ENCODE measurements at places on chromosomes 5 and 9.

DNA sequence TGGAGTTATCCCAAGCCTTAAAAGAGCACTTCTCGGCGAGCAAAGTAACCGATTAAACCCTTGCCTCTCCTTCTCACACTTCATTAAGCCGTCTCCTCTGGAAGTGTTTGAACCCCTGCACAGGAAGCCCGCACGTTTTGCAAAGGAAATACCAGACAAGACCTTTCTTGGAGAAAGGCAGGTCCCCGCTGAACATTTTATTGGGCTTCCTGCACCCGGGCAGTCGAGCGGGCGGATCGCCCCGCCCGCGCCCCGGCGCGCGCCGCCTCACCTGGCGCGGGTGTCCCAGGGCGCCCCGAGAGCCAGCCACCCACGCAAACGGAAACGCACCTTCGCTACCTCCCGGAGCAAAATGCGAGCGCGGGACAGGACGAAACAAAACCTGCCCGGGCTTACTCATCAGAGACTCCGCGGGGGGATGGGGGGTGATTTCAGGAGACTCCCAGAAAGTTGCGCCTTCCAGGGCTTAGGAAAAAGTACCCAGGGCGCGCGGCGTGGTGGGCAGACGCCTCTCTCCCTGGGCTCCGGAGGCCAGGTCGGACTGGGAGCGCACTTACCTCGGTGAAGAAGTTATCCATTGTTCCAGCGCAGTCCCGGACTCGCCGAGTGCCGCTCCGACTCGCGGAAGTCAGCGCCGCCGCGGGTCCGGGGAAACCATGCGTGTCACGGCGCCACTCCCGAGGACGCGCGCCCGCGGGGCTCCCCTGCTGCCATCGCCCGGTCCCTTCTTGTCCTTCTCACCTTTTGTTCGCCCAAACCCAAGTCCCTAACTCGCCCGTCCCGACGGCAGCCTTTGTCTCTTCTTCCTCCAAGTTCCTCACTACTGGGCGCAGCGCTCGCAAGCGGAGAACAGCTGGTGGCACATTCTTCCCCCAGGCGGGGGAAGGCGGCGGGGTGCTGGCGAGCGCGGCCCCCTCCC lies 598 bp downstream of the MYO10 start:
- peak; percentile 33 for DNase-seq

DNA sequence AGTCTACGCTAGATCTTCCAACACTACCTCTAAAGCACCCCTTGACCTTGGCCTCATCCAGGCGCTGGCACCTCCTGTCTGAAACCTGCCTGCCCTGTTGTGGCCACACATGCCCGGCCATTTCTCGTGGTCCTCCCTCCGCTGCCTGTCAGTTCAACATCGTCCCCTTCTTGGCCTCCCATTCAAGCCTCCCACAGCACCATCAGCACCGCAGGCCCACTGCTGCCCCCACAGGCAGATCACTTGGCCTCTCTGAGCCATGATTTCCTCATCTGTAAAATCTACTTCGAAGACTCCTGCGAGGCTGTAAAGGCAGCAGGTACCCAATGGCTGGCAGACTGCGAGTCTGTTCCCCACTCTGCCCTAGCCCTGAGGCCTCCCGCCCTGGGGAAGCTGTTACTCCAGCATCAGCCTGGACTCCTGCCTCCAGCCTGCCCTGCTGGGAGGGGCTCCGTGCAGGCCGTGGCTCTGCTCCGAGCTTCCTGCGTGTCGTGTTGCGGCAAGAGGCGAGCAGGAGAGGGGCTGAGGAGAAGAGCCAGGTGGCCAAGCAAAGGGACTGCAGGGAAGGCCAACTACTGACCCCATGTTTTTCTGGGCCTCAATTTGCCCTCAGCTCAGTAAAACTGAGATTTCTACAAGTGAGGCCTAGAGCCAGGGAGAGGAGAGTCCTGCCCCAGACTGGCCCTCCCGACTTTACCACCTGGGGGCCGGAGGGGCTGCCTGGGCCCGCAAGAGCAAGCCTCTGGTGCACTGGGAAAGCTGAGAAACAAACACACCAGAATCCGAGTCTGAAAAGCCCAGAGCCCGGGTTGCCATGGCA lies 70.5 kb upstream of the LRRTM2 start:
- no peak for DNase-seq

GRCh38 chr9:107750741-107751566 lies 261.4 kb upstream of the KLF4 start:
- DNase-seq, result no peak

DNA sequence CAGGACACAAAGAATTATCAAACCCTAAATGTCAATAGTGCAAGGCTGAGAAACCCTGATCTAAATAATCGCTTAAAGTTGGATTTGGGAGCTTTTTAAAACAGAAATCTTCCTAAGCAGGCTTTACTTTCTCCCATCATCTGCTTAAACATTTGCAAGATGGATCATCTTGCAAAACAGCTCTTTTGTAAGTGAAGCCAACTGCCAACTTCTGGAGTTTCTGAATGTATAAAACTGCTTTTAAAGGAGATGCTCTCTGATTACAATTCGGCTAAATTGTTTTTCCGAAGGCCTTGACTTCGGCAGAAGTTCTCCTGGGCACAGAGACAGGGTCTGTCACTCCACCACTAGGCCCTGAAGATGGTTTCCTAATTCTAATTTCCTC lies 1.3 kb downstream of the PTPN3 start:
- DNase-seq, result no peak

DNA sequence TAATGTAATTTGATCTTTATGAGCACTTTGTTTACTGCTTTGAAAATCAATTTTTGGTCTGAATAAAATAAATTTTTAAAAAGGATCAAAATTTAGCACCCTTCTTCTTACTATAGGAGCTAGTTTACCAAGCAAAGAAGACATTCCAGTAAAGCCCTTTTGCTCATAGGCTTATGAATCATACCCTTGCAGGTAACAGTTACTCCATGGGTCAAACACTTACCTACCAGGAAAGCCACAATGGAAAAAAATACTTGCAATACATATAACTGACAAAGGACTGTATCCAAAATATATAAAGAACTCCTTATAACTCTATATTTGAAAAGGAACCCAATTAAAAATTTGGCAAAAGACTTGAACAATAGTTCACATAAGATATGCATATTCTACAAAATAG lies 66.6 kb downstream of the SHOC1 start:
- no peak for DNase-seq

GRCh38 chr5:124996764-124997077 lies 250.3 kb upstream of the ZNF608 start:
- DNase-seq, result no peak

GRCh38 chr9:137764981-137765380 lies 112.6 kb upstream of the CACNA1B start:
- DNase-seq, result no peak

DNA sequence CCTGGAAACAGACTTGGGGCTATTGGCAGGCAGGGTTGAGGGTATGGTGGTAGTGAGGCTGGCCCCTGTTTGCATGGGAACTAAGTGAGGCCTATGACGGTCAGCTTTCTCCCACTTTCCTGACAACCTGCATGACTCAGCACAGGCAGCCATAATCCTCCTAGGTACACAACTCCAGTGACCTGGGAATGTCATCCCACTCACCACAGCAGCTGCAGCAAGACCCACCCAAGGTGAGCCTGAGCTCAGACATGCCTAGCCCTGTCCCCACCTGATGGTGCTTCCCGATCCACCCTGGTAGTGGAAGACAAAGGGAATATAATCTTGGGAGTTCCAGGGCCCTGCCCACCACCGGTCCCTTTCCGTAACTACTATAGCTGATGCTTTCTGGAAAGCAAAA lies 178.7 kb downstream of the NDUFS4 start:
- no peak for DNase-seq

DNA sequence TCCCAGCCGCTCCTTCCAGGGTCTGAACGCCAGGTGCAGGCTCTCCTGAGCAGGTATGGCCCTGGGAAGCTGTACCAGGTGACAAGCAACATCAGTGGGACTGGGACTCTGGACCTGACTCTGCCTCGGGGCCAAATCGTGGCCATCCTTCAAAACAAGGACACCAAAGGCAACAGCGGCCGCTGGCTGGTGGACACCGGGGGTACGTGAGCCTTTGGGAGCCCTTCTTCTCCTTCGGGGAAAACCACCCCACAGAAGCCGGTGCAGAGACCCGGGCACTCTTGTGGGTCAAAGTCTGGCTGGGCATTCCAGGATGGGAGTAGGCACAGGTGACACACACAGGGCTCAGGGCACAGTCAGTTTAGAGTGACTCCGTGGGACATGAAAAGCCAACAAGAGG lies 45.8 kb downstream of the ARHGEF37 start:
- DNase-seq, result no peak

DNA sequence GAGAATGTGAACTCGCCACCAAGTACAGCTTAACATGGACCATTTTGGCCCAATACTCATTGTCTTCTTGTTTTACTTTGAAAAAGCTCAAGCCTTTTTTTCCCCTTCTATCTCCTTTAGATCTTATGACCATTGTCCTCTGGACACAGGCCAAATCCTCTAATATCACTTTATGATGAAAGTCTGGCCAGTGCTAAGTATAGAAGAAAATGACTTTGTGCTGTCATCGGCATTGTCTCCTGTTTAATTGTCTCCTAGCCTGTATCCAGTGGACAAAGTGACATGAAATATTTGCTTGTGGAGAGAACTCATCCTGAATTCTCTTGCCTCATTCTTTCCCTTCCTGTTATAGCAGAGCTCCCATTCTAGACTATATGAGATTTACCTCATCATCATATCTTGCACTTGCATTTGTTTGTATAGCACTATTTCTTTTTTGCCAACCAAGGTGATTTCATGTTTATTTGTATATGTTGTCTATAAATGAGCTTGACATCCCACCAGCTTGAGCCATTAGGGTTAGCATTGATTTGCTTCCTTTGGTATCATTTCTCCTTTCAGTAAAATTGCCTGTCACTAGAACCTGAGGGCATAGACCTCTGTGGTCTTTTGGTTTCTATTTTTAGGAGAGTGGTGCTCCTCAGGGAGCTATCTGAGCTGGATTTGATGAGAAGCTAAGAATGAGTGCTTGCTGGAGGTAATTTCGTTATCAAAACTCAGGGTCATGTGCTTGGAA lies 18.8 kb upstream of the TNFAIP8 start:
- DNase-seq, result no peak

DNA sequence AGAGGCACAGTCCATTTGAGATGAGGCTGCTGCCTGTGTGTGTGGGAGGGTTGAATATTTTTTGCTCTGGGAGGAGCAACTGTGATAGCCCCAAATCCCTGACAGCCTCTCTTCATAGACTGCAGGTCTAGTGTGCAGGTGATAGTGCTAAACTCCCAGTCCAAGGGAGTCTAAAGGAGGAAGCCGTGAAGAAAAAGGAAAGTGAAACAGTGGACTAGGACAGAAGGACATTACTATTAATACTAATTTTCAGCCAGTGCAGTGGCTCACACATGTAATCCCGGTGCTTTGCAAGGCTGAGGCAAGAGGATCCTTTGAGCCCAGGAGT lies 295.0 kb downstream of the PDE4D start:
- DNase-seq, result no peak

GRCh38 chr5:124702525-124702924 lies 43.9 kb downstream of the ZNF608 start:
- no peak for DNase-seq

GRCh38 chr9:120712539-120713031 lies 1.7 kb downstream of the MEGF9 start:
- DNase-seq, result no peak

GRCh38 chr9:132037458-132037857 lies 42.2 kb downstream of the MED27 start:
- no peak for DNase-seq

DNA sequence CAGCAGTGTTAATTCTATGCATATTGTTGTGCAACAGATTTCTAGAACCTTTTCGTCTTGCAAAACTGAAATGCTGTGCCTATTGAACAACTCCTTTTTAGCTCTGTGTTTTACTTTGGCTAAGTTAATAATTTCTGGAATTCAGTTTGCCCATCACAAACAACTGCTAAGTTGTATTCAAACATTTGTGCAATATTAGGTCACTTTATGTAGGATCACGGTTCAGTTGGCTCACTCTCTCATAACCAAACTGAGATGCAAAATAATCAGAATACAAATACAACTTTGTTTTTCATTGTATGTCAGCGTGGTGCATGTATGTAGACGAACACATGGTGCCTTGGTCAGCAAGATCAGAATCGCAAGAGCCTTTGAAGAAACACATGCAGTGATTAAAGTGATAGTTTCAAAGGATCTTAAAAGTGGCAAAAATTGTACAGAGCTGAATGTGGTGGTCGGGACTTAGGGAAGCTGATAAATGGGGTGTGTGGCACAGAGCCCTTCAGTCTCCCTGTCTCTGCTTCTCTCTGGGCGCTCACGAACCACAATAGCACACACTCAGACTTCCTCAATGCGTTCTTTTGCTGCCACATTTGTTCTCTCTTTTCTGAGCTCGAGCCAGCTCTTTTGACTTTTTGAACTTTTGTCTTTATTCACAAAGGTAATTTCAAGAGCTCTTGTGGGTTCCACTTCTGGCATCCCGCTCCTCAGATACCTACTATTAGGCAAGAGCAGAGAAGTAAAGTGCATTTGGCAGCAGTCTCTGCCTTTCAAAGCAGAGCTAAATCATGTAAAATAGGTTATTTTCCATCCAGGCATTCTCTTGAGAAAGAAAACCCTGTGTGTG lies 112.4 kb upstream of the CTSL start:
- DNase-seq, result no peak

DNA sequence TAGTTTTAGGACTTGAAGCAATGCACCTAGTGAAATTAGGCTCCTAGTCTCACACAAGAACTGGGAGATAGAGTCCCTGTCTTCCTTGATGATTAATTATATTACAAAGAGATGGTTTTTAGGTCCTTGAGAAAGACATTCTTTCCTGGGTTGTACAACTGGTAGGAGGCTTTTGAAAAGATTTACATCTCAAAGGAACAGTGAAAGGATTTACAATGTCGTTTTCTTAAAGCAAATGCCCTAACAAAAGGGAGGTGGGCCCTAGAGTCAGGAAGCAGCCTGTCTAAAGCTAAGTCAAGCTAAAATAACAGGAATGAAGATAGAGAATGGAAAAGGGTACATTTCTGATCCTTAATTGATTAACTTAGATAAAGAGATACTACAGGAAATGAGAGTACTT lies 102.2 kb upstream of the IL7R start:
- DNase-seq, result no peak

GRCh38 chr9:75184471-75184870 lies 96.2 kb downstream of the OSTF1 start:
- no peak for DNase-seq

- DNase-seq, result no peak
Measured at GRCh38 chr5:152688561-152689249, 283.6 kb upstream of the NMUR2 start.

DNA sequence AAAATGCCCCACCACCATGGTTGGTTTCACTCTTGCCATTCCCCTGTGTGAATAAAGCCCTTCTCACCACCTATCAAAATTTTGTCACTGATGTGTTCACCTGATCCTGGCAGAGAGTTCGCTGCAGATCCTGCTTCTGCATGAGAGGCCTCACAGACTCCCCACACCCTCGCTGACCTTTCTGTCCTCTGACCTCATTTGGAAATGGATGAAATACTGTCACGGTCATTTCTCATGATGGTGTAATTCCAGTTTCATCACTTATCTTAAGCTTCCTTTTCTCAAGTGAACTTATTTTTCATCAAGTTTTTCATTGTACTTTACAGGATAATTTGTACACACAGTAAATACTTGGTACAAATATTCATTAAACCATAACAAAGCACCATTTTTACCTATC lies 131.3 kb downstream of the FRMD3 start:
- no peak for DNase-seq

Data from GM12891 (cell line).